Activated CD4-positive, CD25-positive, alpha-beta regulatory T cell treated with anti-CD3 and anti-CD28 coated beads, Interleukin-2, amount 50 U/mL, for 16 hours (primary cell): ENCODE measurements at places on chromosomes 1 and 21.

DNA sequence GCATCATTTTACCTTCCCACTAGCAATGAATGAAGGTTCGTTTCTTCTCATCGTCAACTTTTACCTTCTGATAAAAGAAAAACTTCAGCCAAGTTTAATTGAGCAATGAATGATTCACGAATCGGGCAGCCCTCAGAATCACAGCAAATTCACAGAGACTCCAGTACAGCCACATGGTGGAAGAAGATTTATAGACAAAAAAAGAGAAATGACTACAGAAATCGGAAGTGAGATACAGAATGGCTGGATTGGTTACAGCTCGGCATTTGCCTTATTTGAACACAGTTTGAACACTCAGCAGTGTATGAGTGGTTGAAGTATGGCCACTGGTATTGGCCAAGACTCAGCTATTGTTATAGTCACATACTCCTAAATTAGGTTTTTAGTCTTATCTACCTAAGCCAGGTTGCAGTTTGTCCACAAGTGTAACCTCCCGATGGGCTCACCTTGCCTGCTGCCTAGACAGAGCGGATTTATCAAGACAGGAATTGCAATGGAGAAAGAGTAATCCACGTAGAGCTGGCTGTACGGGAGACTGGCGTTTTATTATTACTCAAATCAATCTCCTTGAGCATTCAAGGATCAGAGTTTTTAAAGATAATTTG lies 15.3 kb downstream of the AK4 start:
- no peak for DNase-seq

DNA sequence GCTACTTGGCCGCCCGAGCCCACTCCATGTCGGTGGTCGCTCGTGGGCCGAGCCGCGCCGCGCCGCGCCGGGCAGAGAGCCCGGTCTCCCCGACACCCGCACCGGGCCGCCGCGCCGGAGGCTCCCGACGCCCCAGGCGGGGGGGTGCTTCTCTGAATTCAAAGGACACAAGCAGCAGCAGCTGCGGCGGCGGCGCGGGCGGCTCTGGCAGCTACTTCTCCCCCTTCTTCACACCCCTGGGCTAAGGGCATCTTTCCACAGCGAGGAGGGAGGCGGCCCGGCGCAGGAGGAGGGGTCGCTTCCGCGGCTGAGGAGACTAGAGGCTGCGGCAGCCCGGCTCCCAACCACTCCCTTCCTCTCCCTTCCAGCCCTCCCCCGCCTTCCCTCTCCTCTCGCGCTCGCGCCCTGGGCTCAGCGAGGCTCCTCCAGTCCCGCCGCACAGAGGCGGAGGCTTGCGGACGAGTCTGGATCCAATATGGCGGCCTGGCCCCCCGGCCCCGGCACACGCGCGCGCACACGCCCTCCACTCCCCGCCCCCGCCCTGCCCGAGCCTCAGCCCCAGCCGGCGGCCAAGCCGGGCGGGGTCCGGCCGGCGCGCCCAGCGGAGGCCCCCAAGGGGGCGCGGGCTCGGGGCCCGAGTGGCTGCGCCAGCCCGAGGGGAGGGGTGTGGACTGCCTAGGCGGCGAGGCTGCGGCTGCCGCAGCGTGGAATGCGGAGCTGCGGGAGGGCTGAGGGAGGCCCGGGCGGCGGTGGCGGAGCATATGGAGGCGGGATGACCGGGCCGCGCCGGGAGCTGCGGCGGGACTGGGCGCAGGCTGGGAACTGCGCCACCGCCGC lies at the start of gene CDC42BPA:
Gene CDC42BPA, minus strand, starts transcription at position 477 of the 837 bp plus-strand sequence. CDS start 1,310 bp downstream, outside the sequence.
- DNase-seq, result no peak

GRCh38 chr1:59007429-59007819 lies 223.6 kb upstream of the JUN start:
- DNase-seq, result no peak

DNA sequence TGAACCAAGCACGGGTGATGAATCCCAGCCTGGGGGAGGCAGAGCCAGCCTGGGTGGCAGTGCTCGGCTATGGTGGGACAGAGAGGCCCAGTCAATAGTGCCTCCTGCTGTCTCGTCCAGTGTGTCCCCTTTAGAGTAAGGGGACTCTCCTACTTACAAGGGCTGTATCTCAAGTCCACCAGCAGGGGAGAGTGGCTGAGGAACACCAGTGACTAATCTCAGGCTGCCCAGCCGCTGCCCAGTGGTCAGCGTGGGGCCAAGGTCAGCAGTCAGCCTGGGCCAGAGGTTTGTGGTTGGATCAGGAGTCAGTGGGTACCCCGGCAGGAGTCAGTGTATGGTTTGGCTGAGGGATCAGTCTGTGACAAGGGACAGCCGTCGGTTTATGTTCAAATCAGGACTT lies 109.2 kb upstream of the RUNX3 start:
- DNase-seq, result no peak

- DNase-seq, result no peak
Measured at GRCh38 chr21:38987633-38988508, 182.1 kb downstream of the ETS2 start.

- DNase-seq, result no peak
Measured at GRCh38 chr1:60152891-60153290, 79.3 kb upstream of the C1orf87 start.

- peak; percentile 56 for DNase-seq
Measured at GRCh38 chr1:154344977-154345837, 19.9 kb downstream of the ATP8B2 start.

GRCh38 chr1:184044603-184045376 lies 6.7 kb upstream of the TSEN15 start:
- no peak for DNase-seq

DNA sequence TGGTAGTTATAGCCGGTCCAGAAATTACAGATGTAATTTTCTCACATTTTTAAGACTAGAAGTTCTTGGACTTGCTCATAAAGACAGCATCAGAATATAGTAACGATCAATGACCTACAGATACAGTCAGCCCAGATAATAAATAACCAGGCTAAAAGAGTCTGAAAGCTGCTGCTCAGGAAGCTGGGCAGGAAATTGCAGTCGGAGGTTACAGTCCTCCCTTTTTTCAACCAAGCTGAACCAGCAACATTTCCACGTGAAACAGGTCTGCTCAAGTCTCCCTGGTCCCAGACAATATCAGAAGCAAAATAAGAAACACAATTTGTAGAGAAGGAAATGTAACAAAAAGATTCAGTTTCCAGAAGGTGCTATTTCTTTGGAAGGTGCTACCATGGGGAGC lies 457.4 kb downstream of the SIPA1L2 start:
- no peak for DNase-seq

GRCh38 chr1:233114159-233114558 lies 163.7 kb downstream of the NTPCR start:
- no peak for DNase-seq

DNA sequence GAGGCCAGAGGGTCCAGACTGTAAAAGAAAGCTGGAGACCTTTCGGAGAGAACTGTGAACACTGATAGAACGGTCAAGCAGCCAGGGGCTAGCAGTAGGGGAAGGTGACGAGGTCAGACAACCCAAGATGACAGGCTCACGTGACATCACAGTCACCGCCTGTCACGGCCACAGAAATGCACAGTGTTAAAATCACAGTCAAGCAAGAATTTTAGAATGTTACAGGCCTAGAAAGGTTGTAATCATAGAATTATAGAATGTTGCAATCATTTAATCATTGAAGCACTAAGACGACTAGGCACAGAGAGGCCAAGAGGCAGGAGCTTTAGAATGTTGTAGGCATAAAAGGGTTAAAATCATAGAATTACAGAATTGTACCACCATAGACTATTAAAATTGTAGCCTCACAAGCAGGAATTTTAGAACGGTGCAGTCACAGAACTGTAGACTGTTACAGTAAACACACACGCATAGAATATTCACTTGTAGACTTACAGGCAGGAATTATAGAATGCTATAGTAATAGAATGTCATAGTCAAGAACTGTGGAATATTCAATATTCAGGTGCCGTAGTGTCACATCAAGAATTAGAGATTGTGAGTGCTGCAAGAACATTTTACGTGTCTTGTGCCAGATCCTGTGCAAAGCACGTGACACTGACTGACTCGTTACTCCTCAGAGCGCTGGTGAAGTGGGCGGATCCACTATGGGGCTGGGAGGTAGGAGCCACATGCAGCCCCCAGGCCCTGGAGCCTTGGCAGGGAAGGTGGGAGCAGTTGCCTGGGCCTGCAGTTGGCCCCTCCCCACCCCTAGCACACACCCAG lies 118.1 kb downstream of the EPHB2 start:
- no peak for DNase-seq

DNA sequence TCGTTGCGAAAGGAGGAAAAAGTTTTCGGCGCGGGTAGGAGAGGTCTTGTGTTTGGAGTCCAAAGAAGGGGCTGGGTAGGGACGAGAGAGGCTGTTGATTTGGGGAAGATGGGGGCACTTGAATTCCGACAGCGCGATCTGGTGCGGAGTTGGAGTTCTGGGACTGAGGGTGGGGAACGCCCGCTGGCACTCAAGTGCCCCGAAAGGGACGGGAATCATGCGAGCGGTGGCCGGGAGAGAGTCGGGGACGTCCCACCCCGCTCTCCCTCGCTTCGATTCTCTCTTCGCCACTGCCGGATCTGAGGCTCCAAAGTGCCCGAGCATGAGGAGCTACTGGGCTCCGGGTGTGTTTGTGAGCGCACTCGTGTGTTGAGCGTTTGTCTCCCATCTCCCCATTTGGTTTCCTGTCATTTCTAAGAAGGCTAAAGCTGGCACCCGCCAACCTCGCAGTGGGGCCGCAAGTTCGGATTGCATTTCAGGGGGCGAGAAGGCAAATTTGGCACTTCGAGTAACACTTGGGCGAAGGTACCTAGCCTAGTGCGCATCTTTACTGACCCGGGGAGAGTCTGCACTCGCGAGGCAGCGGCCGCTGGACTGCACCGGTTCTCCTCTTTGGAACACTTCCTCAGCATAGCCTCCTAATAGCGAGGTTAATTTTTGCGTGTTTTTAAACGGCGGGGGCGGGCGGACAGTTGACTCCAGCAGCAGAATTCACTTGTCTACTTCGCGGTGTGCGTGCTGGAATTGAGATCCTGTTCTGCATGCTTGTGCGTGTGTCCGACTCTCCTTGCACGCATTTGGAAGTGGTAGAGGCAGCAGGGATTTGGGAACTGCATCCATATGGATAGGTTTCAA lies 1.2 kb downstream of the CHRM3 start:
- DNase-seq, result no peak

DNA sequence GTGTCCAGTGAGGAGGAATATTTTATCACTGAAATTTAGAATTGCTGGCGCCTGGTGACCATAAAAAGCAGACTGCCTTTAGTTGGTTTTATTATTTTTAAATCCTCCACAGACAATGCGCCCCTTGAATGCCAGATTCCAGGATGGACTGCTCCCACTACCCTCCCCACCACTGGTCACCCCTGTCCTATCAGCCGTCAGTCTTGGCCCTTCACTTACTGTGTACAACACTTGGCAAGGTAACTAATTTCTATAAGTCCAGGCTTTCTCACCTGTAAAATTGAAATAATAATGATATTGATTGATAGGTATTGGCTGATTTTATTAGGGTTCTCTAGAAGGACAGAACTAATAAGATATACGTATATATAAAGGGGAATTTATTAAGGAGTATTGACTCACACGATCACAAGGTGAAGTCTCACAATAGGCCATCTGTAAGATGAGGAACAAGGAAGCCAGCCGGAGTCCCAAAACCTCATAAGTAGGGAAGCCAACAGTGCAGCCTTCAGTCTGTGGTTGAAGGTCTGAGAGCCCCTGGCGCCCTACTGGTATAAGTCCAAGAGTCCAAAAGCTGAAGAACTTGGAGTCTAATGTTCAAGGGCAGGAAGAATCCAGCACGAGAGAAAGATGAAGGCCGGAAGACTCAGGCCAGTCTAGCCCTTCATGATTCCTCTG lies 17.8 kb downstream of the RHEX start:
- DNase-seq, result no peak

DNA sequence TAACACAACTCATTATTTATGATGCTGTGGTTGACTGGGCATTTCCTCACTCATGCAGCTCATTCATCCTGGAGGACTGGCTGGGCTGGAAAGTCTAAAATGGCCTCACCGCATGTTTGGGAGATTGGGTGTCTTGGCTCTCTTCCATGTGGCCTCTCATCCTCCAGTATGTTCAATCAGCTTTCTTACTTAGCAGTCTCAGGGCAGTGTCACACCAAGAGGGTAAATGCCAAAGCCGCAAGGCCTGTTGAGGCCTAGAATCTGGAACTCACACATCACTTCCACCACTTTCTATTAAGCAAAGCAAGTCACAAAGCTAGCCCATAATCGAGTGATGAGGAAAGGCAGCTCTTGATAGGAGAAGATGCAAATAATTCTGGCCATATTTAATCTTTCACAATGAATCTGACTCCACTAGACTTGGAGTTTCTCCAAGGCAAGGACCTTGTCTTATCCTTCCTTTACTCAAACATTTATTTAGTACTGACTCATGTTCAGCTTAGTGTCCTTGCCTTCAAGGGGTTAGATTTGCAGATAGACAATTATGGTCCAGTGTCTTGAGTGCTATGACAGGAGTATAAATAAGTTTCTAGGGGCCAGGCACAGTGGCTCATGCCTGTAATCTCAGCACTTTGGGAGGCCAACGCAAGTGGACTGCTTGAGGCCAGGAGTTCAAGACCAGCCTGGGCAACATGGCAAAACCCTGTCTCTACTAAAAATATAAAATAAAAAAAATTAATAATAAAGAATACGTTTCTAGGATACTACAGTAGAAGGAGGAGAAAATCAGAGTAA lies 45.1 kb downstream of the TMEM53 start:
- no peak for DNase-seq

- no peak for DNase-seq
Measured at GRCh38 chr1:150049926-150050325, 17.6 kb upstream of the VPS45 start.

DNA sequence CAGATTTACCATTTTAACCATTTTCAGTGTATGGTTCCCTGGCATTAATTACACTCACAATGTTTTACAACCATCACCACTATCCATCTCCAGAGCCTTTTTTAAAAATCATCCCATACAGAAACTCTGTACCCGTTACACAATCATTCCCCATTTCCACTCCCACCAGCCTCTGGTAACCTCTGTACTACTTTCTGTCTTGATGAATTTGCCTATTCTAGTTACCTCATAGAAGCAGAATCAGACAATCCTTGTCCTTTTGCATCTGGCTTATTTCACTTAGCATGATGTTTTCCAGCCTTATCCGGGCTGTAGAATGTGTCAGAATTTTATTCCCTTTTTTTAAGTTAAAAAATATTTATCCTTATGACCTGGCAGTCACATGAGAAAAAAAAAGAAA lies 33.0 kb downstream of the PGM1 start:
- no peak for DNase-seq

DNA sequence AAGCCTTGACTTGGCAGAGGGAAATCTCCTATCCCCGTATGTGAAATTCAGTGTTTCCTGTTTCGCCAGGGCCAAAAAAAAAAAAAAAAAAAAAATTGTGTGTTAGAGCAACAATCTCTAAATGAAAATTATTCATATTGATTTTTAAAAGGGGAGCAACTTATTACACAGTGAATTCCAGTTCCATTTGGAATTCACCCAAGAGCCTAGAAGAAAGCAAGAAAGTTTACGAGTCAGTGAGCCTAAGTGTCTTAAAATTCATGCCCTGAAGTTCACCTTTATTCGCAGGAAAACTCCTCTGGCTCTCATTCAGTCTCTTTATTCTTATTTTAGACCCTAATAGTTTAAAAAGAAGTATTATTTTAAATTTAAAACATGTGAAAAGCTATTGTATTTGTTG lies 42.1 kb upstream of the HUNK start:
- no peak for DNase-seq

GRCh38 chr1:58446368-58446767 lies 100.2 kb downstream of the OMA1 start:
- DNase-seq, result no peak

- DNase-seq, result no peak
Measured at GRCh38 chr1:203131548-203132200, 4.1 kb downstream of the ADORA1 start.
